ENCODE measurements at places on chromosomes 3 and 15.

- DNase-seq: no peak
These were observed 42.2 kb downstream of the SLC28A1 start for GRCh38 chr15:84926491-84927230.

DNA sequence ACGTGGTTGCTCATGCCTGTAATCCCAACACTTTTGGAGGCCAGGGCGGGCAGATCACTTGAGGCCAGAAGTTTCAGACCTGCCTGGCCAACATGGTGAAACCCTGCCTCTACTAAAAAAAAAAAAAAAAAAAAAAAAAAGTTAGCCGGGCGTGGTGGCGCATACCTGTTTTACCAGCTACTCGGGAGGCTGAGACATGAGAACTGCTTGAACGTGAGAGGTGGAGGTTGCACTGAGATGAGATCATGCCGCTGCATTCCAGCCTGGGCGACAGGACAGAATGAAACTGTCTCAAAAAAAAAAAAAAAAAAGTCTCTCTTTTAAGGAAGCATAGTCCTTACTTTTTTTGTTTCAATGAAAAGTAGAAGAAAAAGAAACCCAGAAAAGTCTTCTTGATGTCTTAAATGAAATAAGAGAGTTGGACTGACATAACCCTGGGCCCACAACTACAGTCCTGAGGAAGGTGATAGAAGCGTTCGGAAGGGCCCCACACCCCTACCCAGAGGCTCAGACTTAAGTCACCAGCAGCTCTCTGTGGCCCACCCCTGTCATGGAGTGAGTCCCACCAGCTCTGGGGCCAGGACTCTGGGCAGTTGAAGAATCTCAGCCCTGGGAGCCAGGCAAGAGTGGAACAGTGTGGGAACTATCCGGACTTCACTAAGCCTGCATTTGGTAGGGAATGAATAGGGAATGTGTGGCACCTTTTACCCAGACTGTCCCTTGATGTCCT is 2.6 kb downstream of the NME9 start:
- DNase-seq: no peak

DNA sequence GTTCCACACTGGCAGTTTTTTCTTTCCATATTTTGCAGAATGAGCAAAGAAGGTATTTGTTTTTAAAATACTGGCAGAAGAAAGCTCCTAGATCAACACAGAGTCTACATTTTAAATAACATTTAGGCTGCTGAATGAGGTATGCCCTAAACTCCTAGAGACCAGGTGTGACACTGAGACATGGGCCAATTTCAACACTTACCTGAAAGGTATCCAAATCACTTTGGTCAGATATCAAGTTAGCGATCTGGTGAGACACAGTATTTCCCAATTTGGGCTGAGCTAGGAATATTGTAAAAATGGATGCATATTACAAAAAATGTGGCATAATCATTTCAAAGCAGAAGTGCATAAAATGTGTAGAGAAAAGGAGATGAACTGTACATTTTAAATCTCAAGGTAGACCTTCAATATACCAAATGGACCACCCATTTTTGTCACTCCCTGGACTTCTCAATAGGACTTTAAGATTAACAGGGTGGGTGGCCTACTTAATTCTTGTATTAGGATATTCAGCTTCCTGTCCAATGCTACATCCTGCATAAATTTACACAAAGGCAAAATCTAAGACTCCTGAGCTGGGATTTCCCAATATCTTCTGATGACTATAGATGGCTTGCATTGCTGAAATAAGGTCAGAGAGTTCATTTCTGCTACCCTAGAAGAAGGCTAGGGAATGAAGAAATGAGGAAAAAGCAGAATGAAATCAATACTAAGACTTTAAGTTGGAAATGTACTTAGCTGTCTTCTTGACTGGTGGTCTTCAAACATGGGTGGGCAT is 487.8 kb downstream of the FOXP1 start:
- DNase-seq: no peak

DNA sequence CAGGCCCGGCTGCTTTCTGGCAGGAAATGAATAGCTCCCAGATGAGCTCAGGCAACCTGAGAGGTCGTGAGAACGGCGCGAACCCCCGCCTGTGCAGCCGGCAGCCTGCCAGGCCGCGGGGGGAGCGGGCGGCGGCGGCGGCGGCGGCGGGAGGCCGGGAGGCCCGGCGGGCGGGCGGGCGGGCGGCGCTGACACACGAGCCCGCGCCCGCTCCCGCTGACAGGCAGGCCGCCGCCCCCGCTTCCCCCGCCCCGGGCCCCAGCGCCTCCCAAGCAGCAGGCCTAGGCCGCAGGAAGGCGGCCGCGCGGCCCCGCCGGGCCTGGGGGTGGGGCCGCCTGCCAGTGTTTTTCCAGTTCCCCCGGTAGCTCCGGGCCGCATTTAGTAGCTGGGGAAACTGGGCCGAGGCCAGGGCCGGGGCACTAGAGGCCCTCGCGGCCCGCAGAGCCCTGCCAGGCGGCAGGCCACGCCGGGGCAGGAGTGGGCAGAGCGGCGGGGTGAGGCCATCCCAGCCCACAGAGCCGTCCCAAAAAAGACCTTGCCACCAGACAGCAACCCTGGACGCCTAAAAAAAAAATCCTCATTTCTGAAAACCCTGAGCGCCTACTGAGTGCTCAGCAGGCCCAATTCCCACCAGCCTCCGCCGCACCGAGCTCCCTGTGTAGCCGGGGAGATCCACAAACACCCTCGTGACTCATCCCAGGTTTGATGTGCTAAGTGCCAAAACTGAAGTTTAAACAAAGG is 5.6 kb downstream of the HES1 start:
- peak; percentile 38 for DNase-seq

- no peak for DNase-seq
These were observed 48.5 kb upstream of the DAZL start for GRCh38 chr3:16653712-16654111.

GRCh38 chr3:170270282-170270881 is 48.2 kb downstream of the PRKCI start:
- no peak for DNase-seq

GRCh38 chr3:58188173-58188564 is 22.6 kb downstream of the DNASE1L3 start:
- no peak for DNase-seq

- no peak for DNase-seq
These were observed 75.0 kb downstream of the GABRB3 start for GRCh38 chr15:26697913-26698312.

Data from T-helper 9 cell (primary cell).